Islet precursor cell (in vitro differentiated cells): ENCODE measurements at places on chromosomes 4 and X.

DNA sequence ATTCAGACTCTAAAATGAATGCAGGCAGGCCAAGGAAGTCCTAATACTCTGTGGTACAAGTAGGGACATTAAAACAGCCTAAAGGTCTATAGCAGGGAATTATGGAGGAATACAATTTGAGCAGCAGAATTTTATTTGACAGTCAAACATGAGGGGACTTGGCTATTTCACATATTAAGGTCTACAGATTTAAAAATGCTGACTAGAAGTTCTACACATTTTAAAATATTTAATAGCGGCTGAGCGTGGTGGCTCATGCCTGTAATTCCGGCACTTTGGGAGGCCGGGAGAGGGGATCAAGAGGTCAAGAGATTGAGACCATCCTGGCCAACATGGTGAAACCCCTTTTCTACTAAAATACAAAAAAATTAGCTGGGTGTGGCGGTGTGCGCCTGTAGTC lies 10.8 kb downstream of the HAUS3 start:
- no peak for DNase-seq

GRCh38 chrX:10039821-10040793 lies 72.9 kb downstream of the CLDN34 start:
- DNase-seq: no peak

DNA sequence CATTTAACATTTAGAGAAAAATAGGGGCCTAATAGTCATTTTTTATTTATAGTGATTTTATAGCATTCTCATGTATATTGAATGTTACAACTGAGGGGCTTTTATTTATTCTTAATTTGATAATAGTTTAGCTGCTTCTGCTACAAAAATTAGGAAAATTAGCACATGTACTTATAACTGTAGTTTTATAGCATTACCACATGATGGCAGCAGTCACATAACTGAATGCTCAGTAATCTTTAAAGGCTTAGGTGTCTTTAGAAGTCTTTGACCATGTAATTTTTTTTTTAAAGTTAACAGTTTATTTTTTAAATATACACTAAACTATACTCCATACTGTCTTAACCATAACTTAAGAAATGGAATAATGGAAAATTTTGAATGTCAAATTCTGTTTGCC lies 136.6 kb downstream of the STAG2 start:
- DNase-seq: no peak

DNA sequence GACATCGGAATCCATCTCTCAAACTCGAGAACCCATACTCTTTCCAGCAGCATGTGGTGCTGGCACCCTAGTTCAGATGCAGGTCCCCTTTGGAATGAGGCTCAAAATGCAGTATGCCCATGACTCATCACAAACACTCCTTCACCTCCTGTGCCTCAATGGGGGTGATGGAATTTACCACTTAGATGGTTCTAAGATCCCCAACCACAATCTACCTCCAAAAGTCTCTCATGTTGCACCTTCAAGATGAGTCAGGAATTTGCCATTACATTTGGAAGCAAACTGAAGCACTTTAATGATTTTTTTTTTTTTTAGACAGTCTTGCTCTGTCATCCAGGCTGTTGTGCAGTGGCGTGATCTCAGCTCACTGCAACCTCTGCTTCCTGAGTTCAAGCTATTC lies 8.5 kb upstream of the MID1 start:
- peak; percentile 56 for DNase-seq

- no peak for DNase-seq
Measured at GRCh38 chr4:168197926-168198325, 105.6 kb downstream of the ANXA10 start.

- no peak for DNase-seq
Measured at GRCh38 chr4:76654791-76655190, 219.8 kb downstream of the SHROOM3 start.

DNA sequence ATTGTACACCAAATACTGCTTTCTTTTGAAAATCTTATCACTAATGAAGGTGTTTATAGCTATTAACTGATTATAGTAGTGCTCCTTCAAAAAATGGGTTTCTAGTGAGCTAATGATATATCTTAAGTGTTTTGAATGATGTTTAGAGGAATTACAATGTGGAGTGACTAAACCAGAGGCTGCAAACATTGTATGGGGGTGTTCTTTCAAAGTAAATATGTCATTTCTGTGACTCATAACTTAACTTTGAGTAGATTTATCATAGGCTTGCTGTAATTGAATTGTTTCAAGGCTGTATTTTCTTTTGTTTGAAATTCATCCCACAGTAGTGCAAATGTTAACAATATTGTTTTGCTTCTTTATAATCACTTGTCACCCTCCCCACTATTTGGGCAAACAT lies 141.6 kb downstream of the IL1RAPL2 start:
- no peak for DNase-seq

DNA sequence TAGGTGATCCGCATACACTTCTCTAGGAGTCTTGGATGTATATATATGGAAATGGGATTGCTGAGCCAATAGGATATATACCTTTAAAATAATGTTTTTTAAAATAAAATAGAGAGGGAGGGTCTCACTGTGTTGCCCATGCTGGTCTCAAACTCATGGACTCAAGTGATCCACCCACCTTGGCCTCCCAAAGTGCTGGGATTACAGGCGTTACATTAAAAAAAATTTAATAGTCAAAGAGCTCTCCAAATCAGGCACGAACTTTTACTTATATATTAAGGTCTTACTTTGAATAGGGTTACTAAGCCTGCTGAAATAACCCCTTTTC lies 109.0 kb downstream of the GNL3L start:
- no peak for DNase-seq

DNA sequence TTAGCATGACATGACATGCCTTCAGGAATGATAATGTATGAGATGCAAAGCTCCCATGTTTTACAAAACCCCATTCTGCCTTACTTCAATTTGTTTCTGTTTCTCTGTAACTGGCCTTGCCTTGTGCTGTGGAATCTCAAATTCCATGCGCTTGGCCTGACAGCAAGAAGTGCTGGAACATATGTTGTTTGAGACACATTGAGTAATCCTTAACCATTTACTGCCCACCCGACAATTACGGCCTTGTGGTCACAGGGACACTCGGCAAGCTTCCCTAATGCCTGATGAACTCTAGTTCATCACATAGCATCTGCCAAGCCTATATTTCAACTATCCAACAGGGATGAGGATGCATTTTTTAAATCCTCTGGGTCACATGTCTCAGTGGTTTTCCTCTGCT lies 226.4 kb upstream of the CASK start:
- no peak for DNase-seq

DNA sequence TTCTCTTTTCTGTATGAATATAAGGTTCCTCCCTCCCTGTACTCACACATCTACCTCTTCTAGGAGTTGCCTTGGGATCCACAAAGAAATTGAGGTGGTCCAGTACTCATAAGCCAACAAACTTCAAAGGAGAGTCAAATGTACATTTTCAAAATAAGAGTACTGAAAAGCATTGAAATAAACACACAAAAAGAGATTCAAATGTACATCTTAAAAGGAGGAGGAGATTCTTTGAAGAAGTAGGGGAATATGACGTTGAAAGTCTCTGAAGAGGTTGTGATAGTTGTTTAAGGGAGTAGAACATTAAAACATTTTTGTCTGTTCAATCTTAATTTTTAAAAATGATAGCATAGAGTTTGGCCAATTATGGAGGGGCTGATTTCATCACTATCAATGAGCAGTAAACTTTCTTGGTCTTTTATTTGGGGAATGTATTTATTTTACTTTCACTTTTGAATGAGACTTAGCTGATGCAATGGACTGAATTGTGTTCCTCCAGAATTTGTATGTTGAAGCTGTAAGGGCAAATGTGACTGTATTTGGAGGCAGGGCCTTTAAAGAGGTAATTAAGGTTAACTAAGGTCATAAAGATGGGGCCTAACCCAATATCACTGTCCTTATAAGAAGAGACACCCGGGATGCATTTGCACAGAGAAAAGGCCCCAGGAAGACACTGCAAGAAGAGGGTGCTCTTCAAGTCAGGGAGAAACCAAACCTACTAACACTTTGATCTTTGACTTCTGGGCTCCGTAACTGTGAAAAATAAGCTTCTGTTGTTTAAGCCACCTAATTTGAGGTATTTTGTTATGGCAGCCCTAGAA lies 226.3 kb upstream of the PGRMC2 start:
- no peak for DNase-seq

DNA sequence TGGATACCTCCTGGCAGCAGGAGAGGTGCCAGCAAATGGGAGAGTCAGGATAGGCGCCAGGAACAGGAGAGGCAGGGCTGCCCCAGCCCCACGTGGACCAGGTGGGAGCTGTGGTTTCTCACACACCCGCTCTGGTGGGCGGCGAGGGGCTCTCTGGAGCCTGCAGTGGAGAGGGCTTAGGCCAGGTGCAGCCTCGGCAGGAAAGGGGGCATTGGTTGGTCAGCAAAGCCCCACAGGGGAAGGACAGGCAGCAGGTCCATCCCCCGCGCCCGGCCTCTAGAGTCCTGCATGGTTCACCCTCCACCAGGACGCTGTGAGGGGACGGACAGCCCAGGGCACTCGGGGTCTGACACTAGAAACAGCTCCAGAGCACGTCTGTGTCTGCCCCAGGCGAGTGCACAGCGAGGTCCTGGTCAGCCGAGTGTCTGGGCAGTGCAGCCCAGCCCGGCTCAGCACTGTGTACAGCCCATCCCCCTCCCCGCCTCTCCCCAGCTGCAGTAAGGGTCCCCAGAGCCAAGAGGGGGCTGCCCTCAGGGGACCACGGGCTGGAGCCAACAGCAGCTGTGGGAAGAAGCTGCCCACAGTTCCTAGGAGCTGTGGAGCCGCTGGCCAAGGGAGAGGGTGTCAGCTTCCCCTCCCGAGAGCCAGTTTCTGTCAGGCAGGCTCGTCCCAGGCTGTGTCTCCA lies 8.2 kb downstream of the ATP5ME start:
- DNase-seq: no peak

DNA sequence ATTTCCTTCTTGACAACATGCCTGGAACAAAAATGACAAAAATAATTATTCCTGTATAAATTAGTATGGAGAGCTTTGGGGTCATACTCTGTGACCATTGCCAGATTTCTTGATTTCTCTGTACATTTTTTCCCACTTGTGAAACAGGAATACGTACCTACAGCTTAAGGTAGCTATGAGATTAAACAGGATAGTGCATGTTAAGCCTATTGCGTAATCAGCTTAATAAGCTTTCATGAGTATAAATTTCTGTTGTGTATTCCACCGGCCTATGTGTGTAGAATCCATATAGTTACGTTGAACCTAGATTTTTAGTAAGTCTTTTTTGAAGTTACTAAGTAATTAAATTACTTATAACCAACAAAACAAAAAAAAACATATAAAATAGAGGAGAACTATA lies 334.9 kb downstream of the DCTD start:
- no peak for DNase-seq
